ENCODE measurements at places on chromosomes 5 and 9.

DNA sequence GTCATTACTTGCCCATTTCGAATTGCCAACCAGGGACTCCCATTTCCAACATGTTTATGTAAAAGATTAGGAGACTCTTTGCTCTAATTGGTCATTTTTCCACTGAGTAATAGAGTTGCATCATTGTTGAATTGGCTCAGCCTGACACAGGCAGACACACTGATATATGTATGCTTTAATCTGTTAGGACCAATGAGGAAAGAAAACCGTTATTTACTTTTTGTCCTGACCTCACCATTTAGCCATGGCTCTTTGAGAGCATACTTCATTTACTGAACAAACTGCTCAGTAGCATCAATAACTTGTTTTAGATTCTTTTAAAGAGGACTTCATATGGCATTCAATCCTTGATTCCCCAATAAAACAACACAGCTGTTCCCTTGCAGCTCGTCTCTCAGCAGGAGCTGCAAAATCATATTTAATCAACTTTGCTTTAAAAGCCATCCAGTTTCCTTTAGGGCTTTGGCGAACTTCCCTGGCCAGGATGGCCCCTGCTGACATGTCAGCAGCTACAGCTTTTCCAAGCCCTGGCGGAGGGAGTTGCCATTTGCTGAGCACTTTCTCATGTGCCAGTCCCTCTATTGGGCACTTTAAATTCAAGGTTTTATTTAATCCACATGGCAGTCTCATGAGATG is 251.5 kb upstream of the TNC start:
- DNase-seq, result no peak

GRCh38 chr5:56569076-56569475 is 246.3 kb upstream of the MAP3K1 start:
- no peak for DNase-seq

GRCh38 chr5:126917918-126918614 is 112.3 kb downstream of the MARCHF3 start:
- DNase-seq, result no peak

GRCh38 chr9:124041817-124042116 is 30.2 kb downstream of the LHX2 start:
- DNase-seq, result no peak

DNA sequence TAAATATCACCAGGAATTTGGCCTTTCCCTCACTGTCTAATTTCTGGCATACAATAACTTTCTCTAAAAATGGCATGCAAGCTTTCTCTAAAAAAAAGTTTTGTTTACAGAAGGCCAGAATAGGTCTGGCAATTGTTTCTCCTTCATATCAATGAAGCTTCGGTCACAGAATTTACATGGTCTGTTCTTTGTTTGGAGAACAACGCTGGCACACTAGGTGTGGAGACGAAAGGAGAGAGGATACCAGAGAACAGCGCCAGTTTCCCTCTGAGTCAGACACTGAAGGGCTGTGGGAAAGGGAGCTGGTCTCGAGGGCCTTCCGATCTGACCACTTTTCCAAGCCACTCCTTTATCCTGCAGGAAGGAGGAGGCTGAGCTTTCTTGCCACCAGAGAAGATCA is 60.1 kb upstream of the ITGA1 start:
- no peak for DNase-seq

DNA sequence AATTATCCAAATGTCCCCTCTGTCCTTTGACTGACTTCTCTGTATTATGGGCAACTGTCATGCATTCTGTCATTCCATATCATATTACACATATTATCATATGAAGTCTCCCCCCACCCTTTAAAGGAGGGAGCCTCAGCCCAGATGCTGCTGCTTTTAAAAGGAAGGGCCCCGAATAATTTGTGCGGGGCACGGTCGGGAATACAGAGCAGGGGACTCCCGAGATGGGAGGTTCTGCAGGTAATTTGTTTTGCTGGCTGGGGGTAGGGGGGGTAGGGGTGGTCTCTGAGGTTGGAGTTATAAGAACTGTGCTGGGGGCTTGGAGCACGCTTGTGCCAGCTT is 10.1 kb upstream of the LHX2 start:
- DNase-seq, result no peak

GRCh38 chr5:9784231-9784630 is 154.1 kb upstream of the TAS2R1 start:
- DNase-seq, result no peak

- DNase-seq, result no peak
Measured at GRCh38 chr9:118569148-118569547, 800.1 kb downstream of the BRINP1 start.

DNA sequence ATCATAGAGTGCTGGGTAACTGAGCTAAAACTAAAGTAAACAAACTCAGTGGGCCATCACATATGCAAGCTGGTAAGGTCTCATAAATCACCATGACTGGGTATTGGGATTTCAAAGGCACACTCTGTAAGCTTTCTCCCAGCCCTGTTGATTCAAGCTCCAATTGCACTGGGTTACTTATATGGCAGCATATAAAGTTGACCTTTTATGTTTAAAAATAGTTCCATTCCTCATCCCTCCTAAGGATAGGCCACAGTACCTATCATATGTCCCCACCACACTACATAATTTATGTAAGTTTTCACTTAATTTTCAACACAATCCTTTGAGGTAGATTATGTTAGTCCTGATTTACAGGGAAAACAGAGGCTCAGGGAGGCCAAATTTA is 438.4 kb downstream of the RAB3C start:
- DNase-seq, result no peak

- no peak for DNase-seq
Measured at GRCh38 chr9:32490601-32491000, 35.4 kb downstream of the RIGI start.

- DNase-seq, result no peak
Measured at GRCh38 chr9:126497660-126498275, 116.0 kb upstream of the LMX1B start.

- DNase-seq, result no peak
Measured at GRCh38 chr9:35481347-35481975, 8.4 kb upstream of the RUSC2 start.

- DNase-seq, result no peak
Measured at GRCh38 chr9:93267681-93268505, 84.0 kb downstream of the WNK2 start.

DNA sequence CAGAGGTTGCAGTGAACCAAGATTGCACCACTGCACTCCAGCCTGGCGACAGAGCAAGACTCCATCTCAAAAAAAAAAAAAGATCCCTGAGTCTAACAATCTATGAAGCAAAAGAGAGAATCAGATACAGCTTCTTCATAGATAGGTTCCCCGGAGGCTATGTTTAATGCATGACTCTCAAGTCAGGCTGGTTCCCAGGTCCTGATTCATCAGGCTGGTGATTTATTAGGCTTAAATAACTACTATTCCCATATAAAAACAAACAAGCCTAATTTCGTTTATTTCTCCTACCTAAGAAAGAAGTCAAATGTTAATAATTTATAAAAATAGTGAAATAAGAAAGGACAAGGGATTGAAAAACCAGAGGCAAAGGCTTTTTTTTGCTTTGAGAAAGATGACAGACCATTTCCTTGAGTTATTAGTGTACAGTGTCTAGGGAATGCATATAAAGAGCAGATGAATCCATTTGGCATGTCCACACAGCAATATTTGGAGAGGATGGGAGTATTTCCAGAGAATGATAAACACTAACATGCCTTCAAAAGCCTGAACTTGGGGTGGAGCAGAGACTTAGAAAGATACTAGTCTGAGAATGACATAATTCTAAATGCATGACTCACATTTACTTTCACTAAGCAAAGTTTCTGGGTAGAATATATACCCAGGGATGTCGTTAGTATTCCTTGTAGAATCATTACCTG is 115.3 kb downstream of the NREP start:
- DNase-seq, result no peak
